Stimulated activated CD4-positive, alpha-beta T cell treated with anti-CD3 and anti-CD28 coated beads, Interleukin-1b, Interleukin-23, amount 100 ng/mL, for 48 hours (primary cell): ENCODE measurements at places on chromosomes 16 and 17.
A peak's percentile ranks its signal among the peaks of the same experiment; 100 is the strongest.

DNA sequence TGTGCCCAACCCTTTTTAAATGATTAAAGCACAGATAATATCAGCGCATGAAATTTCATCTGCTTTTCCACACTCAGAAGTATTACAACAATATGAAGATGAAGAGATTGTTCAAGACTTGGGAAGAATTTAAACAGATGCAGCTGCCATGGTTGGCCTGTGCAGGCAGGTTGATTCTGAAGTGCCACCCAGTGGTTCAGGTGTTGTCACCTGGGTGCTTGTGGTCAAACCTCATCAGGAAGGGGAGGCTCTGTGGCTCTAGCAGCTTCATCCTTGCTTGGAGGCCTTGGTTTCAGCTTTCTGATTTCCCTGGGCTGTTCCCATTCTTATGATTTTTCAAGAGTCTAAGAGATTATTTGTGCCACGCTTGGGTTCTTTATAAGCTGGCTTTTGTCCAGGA lies 22.2 kb upstream of the CLEC18C start:
- DNase-seq: no peak

- DNase-seq: no peak
Measured at GRCh38 chr17:39484178-39484577, 22.9 kb downstream of the CDK12 start.

GRCh38 chr16:19857593-19858339 lies 26.9 kb downstream of the GPRC5B start:
- no peak for DNase-seq

DNA sequence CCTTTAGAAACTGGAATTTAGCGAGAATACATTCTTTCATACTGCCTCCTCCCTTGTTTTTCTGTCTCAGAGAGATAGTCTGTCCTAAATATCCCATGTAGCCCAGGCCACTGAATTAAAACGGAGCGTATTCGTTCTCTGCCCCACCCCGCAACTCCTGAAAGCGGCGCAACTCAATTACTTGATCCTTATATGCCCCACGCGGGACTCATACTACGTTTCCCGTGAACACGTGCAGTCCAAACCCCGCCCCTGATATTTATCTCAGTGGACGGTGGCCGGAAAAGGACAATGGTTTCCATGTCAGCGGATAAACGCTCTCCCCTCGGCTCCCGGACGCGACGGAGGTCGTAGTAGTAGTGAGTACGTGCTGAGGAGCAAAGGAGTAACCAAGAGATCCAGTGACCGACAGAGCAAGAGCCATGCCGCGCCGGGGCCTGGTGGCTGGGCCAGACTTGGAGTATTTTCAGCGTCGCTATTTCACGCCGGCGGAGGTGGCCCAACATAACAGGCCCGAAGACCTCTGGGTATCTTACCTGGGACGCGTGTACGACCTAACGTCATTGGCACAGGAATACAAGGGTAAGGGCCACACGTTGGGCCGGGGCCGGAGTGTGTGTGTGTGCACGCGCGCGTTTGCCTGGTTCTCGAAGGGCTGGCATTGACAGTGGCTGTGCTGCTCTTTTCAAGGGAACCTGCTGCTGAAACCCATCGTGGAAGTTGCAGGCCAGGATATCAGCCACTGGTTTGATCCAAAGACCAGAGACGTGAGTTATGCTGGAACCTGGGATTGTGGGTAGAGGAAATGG lies at the start of gene CYB5D1:
Gene CYB5D1 (plus strand): TSS at position 291 of the 809 bp plus-strand sequence. CDS start 132 bp downstream, at position 423.
- peak; percentile 89 for DNase-seq

- no peak for DNase-seq
Measured at GRCh38 chr16:5647051-5647450, 549.5 kb upstream of the EEF2KMT start.

GRCh38 chr16:68539711-68540239 lies 684 bp downstream of the ZFP90 start:
- DNase-seq: no peak

DNA sequence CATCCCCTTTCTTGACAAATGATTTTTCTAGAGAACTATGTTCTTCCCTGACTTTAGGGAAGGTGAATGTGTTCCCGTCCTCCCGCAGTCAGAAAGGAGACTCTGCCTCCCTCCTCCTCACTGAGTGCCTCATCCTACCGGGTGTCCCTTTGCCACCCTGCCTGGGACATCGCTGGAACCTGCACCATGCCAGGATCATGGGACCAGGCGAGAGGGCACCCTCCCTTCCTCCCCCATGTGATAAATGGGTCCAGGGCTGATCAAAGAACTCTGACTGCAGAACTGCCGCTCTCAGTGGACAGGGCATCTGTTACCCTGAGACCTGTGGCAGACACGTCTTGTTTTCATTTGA lies 7.4 kb downstream of the NAT9 start:
- DNase-seq: no peak

- DNase-seq: no peak
Measured at GRCh38 chr17:72705905-72706395, 386.5 kb downstream of the SLC39A11 start.

GRCh38 chr17:73433501-73433900 lies 121.7 kb upstream of the CDC42EP4 start:
- no peak for DNase-seq

DNA sequence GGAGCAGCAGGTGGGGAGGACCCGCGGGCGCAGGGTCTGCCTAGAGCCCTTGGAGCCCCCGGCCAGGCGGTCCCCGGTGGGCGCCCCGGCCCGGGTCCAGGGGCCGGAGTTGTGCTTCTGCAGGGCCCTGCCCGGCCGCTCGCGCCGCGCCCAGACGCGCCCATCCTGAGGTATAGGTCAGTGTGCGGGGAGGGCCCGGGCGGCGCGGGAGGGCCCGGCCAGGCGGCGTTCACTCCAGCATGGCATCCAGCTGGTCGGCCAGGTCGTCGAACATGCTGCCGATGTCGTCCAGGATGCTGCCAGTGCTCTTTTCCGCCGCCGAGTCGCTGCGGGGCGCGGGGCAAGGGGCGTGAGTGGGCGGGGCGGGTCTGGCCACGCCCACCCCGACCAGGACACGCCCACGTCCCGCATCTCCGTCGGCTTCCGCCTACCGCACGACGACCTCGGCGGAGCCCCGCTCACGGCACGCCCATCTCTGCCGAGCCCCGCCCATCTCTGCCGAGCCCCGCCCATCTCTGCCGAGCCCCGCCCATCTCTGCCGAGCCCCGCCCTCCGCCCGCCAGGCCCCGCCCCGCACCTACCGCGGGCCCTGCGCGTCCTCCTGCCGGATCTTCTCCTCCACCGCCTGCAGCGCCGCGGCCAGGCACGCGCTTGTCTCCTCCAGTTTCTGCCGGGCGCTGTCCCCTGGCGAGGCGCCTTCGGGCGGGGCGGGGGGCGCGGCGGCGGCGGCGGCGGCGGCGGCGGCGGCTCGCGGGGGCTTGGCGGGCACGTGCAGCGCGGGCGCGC lies 17.9 kb downstream of the CASKIN1 start:
- peak; percentile 49 for DNase-seq

GRCh38 chr17:33901085-33901484 lies 354.0 kb upstream of the CCL2 start:
- no peak for DNase-seq

DNA sequence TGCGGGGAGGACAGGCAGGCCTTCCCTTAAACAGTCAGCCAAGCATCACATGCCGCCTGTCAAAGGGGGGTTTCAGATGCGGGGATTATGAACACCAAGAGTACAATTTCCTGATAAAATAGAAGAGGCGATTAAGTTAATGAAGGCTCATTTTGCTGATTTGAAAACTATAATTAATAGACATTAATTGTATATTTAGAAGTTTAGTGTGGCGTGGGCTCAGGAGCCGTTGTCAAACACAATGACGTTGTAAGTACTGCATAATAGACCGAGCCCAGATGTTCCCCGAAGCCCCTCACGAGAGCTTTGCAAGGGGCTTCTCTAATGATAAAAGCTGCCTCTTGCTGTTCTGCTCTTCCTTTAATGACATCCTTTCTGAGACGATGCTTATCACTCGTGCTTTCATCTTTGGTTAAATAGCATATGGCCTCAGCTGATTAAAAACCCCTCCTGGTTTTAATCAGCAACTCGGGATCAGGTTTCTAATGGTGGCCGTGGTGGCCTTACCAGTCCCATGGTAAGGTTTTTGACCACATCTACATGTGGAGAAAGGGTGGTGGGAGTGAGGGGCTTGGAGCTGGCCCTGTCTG lies 28.2 kb downstream of the SNX20 start:
- no peak for DNase-seq

- no peak for DNase-seq
Measured at GRCh38 chr16:1903220-1903574, 15.0 kb downstream of the HS3ST6 start.

DNA sequence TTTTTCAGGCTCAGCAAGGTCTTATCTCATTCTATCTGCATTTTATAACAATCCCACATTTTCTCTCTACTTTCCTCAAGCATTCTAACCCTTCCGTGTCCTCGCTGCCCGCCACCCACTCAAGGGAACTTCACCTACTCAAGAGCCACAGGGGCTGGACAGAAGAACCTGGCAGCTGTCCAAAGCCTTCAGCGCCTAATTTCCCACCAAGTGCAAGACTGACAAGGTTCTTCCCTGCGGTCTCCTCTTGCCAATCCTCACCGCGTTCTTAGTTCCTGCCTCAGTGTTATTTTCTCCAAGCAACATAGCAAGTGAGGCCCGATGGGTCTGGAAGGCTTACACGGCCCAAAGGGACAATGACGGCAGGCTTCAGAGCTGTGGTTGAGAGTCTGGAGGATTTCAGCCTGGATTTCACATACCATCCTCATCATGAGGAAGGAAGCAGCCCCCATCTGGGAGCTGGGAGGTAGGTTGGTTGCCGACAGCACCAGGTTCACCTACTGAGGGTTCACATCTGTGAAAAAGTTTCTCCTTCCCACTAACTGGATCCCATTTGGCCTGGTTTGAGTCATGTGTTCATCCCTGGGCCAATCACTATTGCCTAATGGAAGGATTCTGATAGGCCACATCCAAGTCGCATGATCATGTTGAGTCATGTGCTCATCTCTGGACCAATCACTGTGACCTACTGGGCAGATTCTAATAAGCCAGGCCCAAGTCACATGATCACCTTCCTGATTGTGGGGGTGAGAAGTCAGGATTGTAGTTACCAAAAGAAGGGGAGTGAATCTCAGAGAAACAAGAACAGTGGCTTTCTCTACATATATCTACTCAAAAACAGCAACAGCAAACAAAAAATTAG lies 108.2 kb downstream of the N4BP1 start:
- no peak for DNase-seq

GRCh38 chr16:16144416-16144815 lies 78.9 kb downstream of the ABCC6 start:
- no peak for DNase-seq

DNA sequence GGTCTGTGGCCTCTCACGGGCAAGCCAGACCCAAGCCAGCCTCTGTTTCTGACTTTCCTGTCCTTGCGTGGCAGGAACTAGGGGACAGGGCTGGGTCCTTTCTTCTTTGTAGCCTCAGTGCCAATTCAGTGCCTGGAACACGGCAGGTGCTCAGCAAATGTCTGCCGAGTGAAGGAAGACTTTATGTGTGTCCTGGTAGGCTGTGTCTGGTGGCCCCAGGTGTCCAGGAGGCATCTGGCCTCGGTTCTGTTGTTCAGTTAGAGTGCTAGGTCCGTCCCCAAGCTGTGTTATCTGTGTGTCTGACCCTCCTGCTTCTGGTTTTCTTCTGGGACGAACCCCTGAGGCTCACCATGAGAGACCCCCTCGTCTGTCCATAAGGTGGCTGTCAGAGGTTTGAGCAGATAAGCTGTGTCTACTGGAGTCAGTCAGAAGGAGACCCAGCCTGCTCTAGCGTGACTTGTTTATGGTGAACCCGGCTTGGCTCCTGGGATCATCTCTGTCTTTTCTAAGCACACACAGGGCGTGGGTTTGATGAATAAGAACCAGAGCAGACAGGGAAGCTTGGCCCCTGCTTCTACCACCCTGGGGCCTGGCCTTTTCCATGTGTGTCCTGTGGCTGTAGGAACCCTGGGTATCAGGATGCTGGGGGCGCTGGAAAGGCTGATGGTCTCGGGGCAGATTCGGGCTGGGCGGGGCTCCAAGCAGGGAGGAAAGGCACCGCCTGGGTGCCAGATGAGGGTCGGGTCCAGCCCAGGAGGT lies 39.3 kb downstream of the ENGASE start:
- DNase-seq: no peak

GRCh38 chr17:7744416-7744815 lies 26.9 kb downstream of the DNAH2 start:
- DNase-seq: no peak

DNA sequence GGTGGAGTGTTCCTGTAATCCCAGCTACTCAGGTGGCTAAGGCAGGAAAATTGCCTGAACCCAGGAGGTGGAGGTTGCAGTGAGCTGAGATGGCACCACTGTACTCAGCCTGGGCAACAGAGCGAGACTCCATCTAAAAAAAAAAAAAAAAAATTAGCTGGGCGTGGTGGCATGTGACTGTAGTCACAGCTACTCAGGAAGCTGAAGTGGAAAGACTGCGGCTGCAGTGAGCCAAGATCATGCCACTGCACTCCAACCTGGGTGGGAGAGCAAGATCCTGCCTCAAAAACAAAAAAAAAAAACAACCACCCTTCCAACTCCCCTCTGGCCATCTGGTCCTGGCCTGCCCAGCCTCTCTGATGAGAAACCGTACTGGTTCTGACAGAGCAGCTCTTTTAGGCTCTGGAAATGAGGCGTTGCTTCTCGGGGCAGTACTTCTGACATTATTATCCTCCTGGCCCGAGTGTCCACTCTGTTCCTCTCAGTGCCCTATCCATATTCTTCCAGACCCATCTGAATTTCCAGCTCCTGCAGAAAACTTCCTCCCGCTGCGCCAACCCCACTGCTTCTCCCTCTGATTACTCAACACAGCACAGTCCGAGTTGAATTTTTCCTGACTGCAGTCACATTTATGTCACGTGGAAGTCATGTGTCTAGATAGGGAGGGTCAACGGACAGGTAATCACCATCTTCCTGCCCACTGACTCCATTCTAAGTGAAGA lies 13.3 kb downstream of the GGA2 start:
- DNase-seq: no peak

DNA sequence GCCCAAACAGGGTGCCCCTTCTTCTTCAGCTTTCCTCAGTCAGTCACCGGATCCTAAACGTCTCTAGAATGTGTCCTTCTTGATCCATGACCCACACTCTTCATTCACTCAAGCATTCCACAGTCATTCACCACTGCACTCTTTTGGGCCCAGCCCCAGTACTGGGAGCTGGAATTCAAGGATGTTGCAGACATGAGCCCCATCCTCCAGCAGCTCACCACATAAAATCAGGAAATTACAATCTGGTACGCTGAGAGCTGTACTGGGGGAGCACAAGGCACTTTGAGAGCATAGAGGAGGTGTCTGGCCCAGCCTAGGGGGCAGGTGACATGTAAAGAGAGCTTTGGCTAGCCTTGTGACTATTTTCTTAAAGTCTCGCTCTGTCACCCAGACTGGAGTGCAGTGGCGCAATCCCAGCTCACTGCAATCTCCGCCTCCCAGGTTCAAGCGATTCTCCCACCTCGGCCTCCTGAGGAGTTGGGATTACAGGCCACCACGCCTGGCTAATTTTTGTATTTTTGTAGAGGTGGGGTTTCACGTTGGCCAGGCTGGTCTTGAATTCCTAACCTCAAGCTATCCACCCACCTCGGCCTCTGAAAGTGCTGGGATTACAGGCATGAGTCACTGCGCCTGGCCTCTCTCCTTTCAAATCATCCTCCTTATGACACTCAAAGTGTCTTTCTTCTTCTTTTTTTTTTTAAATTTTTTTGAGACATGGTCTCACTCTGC lies 18.7 kb downstream of the CES4A start:
- no peak for DNase-seq
